Activated CD4-positive, alpha-beta T cell treated with anti-CD3 and anti-CD28 coated beads, Interleukin-2, amount 10 ng/mL, durations not matched to agents 24 days and 14 days (primary cell): ENCODE measurements at places on chromosomes 12 and 14.

- no peak for DNase-seq
Measured at GRCh38 chr12:57358646-57359045, 72.2 kb downstream of the R3HDM2 start.

DNA sequence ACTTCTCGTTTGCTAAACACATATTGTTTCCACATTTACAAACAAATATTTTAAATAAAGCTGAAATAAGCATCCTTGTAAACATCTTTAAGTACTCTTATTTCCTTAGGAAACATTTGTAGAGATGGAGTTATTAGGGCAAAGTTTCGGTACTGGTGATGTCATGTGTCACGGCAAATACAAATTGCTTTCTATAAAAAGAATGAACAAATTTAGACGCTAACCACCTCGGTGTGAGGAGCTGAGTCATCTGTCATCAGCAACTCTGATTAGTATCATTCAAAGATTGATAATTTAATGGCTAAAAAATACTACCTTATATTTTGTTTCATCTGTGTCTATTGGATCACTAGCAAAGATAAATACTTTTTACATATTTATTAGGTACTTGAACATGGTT lies 982.0 kb downstream of the VRK1 start:
- DNase-seq: no peak

- DNase-seq: peak; percentile 63
Measured at GRCh38 chr12:92146497-92147224, 1.0 kb upstream of the BTG1 start.

GRCh38 chr12:98895086-98895651 lies 250.1 kb downstream of the APAF1 start:
- DNase-seq: no peak

DNA sequence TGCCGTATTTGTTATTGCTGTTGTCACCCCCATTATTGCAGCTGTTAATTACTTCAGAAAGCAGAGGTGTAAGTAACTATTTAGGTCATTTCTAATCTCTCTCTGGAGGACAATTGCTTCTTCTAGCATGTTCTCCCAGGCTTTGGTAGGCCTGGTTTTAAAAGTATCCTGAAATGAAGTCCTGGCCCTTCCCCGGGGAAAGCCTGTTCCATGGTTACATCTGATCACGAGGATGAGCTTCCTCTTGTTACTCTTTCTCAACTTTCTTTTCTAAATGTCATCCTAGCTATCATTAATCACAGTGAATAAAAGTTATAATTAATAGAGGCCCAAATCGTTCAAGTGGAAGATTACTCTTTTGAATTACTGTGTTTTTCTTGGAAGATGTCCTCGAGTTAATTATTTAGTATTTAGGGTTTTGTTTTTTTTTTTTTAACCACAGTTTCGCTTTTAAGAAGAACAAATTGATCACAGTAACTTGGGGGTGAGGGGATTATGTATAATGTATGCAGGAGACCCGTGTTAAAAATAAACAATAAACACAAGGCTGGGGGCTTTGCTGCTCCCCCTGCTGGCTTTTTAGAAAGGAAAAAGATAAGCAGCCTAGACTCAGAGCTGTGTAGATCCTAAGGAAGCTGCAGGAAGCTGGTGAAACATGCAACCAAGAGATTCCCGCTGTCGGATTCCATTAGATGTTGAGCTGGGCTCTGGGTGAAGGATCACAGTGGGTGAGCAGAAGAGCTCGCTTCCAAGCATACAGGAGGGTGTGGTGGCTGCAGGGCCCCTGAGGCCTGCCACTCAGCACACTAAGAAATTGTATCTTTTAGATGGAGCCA lies 420.1 kb downstream of the FUT8 start:
- DNase-seq: no peak

- DNase-seq: no peak
Measured at GRCh38 chr14:93654599-93654998, 133.7 kb downstream of the PRIMA1 start.
